ENCODE measurements at places on chromosomes 6 and 20.

DNA sequence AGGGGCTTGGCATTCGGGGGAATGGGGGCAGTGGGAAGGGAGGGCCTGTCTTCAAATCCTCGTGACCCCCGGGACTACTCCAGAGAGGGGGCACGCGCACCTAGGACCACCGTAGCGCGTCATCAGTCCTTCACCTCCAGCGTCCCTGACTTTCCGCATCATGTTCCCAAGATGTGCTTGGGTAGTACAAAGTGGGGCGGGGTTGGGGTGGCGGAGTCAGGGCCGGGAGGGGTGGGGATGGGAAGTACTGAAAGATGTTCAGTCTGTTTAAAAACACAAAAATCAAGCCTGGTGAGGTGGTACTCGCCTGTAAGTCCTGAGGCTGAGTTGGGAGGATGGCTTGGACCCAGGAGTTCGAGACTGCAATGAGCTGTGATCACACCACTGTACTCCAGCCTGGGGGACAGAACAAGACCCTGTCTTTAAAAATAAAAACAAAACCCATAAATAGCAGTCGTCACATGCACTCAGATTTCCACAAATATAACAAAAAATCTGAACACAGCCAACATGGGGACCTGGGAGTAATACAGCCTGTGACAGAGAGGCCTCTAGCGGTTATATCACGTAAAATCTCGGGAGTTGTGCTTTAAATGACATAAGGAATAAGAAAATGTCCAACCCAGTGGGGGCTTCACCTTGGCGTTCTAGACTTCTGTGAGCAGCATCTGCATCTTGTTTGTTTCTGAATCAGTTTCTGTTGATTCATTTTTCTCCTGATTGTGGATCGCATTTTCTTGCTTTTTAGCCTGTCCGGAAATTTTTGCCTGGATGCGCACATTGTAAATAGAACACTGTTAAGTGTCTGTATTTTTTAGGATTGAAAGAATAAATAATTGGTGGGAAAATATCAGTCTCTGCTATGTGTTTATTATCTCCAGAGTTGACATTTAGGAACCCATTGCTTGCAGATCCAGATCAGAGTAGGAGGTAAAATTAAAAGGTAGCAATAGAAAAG lies 698 bp upstream of the LRP11 start:
- DNase-seq = peak; percentile 65

GRCh38 chr6:166143011-166143410 lies 24.6 kb downstream of the TBXT start:
- no peak for DNase-seq

- DNase-seq = no peak
Observed at GRCh38 chr20:50758992-50759391, 27.6 kb downstream of the PARD6B start.

DNA sequence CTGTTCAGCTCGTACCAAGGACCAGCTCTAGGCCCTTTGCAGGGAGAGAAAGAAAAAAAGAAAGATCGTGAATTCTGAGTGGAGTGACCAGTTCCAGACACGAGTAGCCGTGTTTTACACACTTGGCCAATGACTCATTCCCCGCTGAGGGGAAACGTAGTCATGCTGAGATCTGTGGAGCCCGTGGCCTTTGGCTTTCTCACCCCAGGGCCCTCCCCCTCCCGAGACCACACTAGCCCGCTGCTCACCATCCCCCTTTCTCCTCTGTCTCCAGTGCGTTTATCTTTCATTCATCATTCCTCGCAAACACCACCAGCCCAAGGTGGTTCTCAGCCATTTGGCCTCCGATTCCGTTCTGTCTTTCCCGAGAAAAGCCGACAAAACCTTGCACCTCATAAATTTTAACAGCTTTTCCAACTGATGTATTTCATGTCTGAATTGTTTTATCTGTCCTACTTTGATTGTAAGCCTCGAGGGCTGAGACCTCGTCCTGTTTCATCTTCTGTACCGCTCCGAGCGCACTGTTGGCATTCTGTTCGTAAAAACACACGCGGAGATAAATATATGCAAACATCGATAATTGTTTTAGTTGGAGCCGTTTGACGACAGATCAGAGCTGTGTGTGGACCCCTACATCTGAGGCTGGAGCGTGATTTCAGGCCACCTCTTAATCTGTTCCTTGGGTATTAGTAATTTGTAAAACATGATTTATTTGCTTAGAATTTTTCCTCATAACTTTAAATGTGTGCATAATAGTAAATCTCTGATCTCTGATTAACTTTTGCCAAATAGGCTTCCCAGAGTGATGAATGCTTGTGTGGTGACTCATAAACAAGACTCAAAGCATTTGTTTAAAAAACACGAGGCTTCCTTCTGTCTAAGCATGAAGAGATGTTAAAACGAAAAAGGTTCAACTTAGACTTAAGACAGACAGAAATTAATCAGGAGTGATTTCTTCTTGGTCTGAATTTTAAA lies 336.6 kb downstream of the CDH4 start:
- DNase-seq = no peak

- no peak for DNase-seq
Observed at GRCh38 chr20:24546232-24546892, 76.9 kb downstream of the SYNDIG1 start.

DNA sequence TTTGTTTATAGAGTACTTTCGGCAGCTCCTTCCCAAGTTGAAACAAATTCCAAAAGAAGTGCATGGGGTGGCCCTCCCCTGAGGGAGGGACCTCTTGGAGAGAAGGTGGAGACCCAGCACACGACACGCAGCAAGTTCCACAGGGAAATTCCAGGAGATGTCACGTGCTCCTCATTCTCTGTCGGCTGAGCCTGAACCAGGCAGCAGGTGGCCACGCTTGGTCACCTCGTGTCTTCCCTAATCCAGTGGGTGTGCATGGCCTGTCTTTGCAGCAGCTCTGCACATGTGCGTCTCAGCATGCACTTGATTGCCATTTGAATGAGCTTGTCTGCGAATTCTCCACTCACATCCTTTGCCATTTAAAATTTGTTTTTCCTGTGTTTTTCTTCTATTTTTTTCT lies 357.4 kb downstream of the CDH4 start:
- no peak for DNase-seq

- no peak for DNase-seq
Observed at GRCh38 chr6:89116702-89117101, 1.2 kb downstream of the SRSF12 start.

GRCh38 chr20:51631011-51631950 lies 88.8 kb upstream of the NFATC2 start:
- DNase-seq = peak; percentile 94

DNA sequence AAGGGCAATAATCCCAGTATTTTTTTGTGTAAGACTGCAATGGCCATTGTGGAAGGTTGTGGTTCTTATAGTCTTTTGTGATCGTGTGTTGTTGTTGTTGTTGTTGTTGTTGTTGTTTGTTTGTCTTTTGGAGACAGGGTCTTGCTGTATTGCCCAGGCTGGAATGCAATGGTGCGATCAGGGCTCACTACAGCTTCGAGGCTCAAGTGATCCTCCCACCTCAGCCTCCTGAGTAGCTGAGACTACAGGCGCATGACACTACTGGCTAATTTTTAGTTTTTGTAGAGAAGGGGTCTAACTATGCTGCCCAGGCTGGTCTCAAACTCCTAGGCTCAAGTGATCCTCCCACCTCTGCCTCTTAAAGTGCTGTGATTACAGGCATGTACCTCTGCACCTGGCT lies 3.5 kb upstream of the GSTA4 start:
- no peak for DNase-seq

DNA sequence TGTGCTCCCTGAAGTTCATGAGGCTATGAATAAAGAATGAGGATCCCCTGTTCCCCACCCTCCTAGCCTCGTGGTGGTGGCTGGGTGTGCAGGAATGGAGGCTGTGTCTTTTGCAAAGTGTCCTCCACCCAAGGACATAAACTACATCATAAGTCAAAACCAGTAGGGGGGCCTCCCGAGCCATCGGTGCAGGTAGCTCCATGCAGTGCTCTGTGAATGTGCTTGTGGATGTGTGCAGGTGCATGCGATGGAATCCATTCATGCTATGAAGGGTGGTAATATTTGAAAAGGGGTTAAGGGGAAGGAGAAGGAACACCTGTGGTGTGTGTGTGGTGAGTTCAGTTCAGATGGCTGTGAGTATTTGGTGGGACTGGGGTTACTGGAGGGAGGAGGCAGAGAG lies 197.3 kb downstream of the NRN1 start:
- DNase-seq = no peak

DNA sequence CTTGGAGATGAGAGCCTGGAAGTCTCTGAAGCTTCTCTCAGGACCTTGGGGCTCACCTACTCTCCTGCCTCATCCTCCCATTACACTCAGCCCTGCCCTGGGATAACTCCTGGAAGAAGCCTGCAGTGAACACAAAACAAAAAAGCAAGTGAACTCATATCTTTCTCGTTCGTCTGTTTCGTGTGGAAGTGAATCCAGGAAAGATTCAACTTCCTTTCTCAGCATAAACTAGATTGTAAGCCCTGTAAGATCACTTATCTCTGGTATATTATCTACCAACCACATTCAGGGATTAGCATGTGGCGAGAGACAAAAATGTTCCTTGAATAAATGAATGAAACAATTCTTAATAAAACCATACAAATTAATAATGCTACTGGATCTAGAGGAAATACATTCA lies 36.5 kb upstream of the FAM83C start:
- no peak for DNase-seq

- DNase-seq = no peak
Observed at GRCh38 chr20:35314816-35315631, 22.8 kb upstream of the FAM83C start.

GRCh38 chr6:18352001-18352400 lies 35.1 kb upstream of the RNF144B start:
- DNase-seq = no peak

DNA sequence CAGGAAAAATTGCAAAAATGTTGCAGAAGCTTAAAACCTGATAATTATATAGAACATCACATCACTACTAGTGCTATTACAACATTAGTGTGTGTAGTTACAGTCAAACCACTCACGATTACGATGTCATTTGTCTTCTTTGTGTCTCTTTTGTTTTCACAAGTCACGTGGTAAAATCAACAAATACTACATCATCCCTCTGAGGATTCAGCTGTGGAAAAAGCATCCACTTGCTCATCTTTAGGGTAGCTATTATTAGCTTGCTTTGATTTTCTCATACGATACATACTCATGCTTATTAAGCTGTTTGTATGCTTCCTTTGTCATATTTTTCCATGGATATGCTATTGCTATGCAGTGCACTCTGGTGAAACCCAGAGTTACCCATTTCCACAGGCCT lies 22.2 kb upstream of the ATXN1 start:
- no peak for DNase-seq

DNA sequence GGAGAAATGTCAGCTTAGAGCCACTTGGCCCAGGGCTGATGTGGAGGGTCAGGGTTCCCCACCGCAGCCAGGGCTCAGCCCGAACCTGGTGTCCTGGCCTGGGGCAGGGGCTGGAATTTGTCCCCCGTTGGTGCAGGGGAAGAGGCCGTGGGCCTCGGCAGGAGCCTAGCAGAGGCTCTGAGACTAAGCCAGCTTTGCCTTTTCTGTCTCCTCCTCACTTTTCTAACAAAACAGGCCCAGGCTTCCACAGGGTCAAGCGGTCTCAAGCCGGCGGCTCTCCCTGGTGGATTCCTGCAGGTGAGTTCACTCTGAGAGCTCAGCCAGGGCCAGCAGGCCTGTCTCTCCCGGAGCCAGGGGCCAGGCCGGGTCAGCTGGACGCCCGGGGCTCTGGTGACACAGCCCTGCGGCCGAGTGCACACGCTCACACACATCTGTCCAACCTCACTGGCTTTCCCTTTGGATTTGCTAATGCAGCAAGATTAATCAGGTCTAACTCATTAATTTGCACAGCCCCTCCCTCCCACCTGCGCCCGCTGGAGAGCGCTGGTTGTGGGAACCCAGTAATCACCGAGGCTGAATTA lies 2.9 kb upstream of the CHRNA4 start:
- no peak for DNase-seq

GRCh38 chr20:49889935-49890333 lies 25.4 kb downstream of the SPATA2 start:
- no peak for DNase-seq

DNA sequence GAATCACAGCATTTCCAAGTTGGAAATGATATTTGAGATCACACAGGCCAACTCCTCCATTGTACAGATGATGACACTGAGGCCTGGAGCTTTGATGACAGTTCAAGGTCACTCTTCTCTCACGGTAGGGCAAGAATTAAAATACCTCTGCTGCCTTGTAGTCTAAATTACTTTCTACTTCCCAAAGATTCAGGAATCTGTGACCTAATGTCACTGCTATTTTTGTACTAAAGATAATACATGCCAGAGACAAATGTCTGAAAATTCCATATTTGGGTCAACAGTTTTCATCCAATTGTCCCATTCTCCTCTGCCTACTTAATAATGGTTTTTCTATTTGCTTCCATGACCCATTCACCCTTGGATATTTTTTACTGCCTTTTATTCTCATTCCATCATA lies 160.0 kb downstream of the SOD2 start:
- no peak for DNase-seq

DNA sequence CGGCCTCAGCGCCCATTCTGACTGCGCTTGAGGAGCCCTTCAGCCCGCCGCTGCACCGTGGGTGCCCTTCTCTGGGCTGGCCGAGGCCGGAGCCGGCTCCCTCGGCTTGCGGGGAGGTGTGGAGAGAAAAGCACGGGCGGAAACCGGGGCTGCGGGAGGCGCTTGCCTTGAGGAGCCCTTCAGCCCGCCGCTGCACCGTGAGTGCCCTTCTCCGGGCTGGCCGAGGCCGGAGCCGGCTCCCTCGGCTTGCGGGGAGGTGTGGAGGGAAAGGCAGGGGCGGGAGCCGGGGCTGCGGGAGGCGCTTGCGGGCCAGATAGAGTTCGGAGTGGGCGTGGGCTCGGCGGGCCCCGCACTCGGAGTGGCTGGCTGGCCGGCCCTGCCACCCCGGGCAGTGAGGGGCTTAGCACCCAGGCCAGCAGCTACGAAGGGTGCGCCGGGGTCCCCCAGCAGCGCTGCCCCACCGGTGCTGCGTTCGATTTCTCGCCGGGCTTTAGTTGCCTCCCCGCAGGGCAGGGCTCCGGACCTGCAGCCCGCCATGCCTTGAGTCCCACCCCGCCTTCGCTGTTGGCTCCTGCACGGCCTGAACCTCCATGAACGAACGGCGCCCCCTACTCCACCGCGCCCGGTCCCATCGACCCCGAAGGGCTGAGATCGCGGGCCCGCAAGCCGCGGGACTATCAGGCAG lies 45.7 kb upstream of the MCUR1 start:
- DNase-seq = no peak

DNA sequence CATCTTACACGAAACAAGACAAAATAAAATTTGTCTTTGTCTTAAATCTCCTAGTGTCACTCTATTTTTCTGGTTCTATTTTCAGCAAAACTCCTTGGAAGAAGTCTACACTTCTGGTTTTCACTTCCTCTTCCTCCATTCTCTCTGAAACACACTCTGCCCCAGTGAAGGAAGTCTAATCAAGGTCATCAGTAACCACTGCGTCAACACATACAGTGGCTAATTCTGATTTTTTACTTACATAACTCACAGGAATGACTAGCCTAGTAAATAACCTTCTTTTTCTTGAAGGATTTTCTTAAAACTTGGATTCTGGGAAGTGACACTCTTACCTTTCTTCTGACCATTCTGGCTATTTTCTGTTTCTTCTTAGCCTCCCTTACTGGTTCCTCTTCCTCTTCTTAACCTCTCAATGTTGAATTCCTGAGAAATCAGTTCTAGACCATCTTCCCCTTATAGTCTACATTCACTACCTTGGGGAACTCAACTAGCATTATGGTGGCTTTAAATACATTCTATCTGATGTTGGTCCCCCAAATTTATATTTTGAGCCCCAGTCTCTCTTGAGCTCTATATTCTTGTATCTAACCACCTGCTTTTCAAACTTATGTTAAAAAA lies 37.5 kb downstream of the AIG1 start:
- DNase-seq = peak; percentile 33

Measured in common myeloid progenitor, CD34-positive (primary cell).